ENCODE measurements at places on chromosomes 12 and 14.

DNA sequence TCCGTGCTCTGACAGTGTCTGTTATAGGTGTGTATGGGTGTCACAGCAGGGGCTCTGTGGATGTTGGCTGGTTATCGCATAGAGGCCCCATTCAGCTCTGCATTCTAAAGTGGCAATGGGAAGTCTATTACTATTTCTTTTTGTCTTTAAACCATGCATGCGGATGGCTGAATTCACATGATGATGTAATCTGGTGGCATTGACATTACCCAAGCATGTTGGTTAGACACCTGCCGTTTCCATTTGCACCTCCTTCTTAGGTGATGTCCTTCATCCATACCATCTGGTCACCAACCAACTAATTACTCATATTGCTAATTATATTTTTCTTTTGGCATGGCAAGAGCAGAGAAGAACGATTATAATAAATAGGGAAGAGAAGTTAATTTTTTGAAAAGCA is 270.8 kb upstream of the RGS6 start:
- no peak for DNase-seq

DNA sequence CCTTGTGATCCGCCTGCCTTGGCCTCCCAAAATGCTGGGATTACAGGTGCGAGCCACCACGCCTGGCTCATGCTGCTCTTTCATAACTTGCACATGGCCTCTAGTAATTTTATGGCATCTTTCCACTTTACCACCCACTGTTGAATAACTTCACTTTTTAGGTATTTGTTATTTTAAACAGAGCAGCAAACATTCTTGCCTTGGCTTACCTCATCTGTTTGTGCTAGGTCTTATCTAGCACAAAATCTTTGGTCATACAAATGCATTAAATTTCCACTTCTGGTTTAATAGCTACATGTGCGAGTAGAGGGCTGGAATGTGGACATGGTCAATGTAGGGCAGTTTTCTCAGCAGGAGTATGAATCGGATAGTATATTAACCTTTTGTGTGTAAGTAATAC is 38.8 kb upstream of the ATF7IP start:
- DNase-seq: no peak

GRCh38 chr12:29505122-29505521 is 7.6 kb upstream of the OVCH1 start:
- DNase-seq: no peak

DNA sequence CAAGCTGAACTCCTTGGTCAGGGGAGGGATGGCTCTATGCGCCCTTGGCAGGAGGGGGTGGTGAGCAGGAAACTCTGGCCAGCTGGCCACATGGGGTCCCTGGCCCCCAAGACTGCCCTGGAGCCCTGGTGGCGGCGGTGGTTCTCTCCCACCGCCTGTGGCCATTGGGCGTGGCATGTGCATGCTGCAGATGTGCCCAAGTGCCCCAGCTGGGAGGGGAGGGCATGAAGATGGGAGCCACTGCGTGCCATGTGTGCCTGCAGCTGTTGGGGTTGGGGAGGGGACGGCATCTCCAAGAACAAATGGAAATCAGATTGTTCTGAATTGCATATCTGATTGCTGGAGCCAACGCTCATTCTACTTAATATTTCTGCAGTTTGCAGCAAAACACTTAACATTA is 115.7 kb upstream of the IGF1 start:
- DNase-seq: no peak

GRCh38 chr12:110858848-110859247 is 12.1 kb downstream of the CCDC63 start:
- no peak for DNase-seq

DNA sequence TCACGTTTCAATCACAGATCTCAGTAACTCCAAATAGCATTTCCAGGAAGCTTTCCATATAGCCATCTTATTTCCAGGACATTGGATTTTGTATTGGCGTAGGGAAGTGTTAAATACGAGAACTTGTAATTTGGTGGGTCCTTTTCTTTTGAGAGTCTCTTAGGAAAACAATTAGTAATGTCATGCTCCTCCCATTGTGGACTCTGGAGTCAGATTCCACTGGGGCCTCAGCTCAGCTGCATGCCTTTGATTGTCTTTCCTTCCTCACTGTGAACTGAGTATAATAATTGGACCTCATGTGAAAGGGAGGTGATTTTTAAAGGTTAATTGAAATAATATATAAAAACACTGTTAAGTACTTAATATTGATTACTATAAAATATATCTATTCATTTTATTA is 462.6 kb downstream of the NPAS3 start:
- no peak for DNase-seq

DNA sequence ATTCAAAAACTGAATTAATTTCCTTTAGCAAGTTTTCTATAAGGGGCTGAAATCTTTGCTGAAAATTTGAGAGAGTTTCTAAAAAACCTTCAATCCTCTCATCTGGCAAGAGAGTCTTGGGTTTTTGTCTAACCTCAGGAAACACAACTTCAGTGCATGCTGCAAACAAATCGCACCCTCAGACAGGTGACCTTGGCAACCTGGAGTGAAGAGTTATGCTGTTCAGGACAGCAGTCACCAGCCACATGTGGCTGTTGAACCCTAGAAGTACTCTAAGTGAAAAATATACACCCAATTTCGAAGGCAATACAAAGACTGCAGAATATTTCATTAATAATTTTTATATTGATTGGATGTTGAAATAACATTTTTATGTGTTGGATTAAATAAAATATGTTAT is 184.8 kb downstream of the RPS29 start:
- no peak for DNase-seq

GRCh38 chr12:26691234-26691970 is 141.6 kb downstream of the ITPR2 start:
- peak; percentile 10 for DNase-seq

- DNase-seq: no peak
These were observed 2.4 kb upstream of the HOXC4 start for GRCh38 chr12:54051026-54051842.

- no peak for DNase-seq
These were observed 183.3 kb downstream of the RBM19 start for GRCh38 chr12:113782873-113783272.

DNA sequence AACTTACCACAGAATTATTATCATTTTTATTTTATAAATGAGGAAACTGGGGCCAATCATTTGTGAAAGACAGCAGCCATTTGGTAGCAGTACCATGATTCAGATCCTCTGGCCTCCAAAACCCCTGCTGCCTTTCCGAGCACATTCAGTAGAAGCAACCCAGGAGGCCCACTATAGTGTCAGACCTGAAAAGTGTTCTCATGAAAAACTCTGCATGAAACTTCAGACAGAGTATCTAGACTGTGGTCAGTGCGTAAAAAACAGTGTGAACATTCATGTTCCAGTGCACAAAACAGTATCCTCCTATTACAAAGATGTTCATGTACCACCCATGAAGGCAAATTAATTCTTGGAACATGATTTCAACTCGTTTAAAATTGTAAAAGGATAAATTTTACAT is 112.0 kb downstream of the EPS8 start:
- DNase-seq: no peak

All from 8988T (cell line).